ENCODE measurements at places on chromosomes 12 and 14.

- no peak for DNase-seq
Observed at GRCh38 chr12:88242571-88242925, 100.4 kb downstream of the TMTC3 start.

- no peak for DNase-seq
Observed at GRCh38 chr14:47040550-47040949, 389.0 kb upstream of the RPL10L start.

GRCh38 chr12:88401155-88401554 is 179.1 kb downstream of the KITLG start:
- DNase-seq, result no peak

GRCh38 chr14:80117876-80118275 is 93.4 kb downstream of the DIO2 start:
- no peak for DNase-seq

DNA sequence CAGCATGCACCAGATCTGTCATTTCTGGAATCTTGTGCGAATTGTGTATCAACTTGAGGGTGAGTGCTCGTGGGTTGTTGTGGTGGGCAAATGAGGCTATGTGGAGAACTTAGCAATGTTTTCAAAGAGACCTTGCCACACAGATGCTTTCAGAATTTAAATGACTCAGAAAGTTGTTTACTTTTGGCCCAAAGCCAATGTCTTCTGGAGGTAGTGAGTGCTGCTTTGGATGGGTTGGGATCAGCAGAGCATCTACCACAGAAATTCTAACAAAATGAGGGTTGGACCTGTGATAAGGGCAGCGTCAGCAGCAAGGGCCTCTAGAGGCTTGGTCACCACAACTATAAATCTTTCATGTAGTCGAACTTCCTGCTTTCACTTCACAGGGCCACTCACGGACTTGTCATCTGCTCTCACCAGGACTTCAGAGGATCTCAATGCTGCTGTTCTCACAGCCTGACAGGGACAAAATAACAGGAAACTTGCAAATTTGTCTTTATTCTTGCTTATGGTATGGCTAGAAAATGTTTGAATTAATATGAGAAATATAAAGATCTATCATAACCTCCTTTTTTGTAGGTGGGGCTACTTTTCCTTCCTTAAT is 111.4 kb downstream of the DACT1 start:
- no peak for DNase-seq

GRCh38 chr12:10366875-10367274 is 23.0 kb downstream of the KLRK1 start:
- DNase-seq, result no peak

DNA sequence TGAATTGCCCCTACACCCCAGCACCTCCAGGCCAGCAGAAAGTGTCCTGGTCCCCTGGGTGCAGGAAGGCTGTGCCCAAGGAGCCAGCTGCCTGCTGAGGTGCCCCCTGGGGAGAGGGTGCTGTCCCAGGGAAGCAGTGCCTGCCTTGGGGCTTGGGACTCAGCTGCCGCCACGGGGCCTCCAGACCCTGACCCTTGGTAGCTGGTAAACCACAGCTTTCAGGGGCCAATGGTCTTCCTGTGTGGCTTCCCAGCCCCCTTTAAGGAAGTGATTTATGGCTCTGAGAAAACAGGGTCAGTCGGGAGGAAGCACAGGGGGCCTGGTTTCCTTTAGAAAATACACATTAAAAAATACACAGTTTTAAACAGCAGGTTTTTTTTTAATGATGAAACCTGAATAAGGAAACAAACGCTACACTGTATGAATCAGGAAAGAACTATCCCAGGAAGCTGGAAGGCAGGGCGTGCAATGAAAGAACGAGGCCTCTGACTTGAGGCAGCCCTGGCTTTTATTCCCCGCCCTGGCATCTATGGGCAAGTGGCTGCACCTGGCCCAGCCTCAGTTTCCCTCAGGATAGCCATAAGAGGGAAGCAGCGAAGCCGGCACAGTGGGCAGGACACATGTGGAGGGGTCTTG is 40.6 kb upstream of the EML1 start:
- no peak for DNase-seq

DNA sequence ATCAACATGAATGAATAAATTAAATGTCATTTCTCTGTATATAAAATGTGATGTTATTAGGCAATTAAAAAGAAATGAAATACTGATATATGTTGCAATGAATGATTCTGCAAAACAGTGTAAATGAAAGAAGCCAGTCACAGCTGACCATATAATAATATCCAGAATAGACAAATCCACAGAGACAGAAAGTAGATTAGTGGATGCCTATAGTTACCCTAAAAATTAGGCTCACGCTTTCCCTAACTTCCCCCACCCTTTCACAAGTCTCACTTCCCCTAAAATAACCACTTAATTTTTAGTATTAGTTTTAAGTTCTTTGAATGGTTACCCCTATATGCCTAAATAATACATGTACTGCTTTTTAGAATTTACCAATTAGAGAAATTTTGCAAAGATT is 348.9 kb upstream of the FAR2 start:
- DNase-seq, result no peak

GRCh38 chr12:42607584-42608058 is 18.1 kb upstream of the PRICKLE1 start:
- no peak for DNase-seq

Data from CD4-positive, alpha-beta T cell treated with Interleukin-21 for 1 hour (primary cell).